Activated T-helper 2 cell treated with anti-CD3 and anti-CD28 coated beads, Interferon-gamma antibody, Interleukin-2, Interleukin-4, amounts not matched to agents 10 μg/mL and 5 μg/mL and 100 μg/mL, durations not matched to agents 14 hours and 24 hours and 36 hours (primary cell): ENCODE measurements at places on chromosomes 13 and 19.

GRCh38 chr19:9906475-9907087, 29.7 kb downstream of the OLFM2 start:
- DNase-seq = no peak

DNA sequence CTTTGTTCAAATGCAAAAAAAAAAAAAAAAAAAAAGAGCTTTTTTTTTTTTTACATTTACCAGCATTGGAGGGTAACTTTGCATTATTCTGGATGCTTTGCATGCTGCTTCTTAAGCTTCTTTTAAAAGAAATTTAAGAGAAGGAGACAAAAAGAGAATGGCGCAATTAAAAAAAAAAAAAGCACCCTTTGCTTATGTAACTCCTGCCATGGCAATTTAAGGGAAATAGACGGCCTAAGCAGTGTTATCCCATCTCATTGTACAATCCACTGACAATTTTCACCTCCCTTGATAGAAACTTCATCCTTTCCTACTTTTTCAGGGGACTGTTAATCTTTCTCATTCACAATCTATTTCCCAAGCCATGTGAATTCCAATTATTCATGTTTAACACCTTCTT, 129.8 kb downstream of the KCTD12 start:
- DNase-seq = no peak

DNA sequence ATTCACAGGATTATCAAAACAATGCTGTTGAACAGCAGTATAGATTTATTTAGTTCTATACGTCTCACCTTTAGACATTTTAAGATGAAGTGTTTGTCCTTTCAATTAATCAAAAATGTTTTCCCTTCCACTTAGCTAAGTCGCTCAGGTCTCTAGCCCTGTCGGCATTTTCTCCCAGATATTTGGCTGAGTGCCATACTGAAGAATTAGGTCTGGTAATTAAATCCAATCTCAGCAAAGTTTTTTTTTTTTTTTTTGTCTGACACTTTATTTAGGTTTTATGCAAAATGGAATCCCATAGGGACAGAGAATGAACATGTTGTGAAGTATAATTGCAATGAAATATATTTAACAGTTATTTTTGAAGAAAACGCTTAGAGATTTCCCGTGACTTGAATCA, 44.1 kb downstream of the RFC3 start:
- DNase-seq = no peak

DNA sequence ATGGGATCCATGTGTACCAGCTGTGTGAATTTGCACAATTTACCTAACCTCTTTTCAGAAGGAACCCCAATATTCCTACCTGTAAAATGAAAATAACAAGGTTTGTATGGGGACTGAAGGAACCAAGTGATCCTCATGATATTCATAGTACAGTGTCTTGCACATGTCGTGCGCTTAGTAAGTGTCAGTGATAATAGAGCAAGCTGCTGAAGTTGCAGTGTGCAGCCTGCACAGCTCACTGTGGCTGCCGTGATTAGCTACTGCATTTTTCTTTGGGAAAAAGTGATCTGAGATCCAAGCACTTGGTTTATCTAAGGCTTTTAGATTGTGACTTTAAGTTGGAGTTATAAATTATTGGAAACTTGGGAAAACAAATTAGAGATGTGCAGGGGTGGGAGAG, 135.9 kb upstream of the FRY start:
- DNase-seq = no peak

GRCh38 chr19:4347521-4347920, 4.2 kb downstream of the MPND start:
- no peak for DNase-seq

DNA sequence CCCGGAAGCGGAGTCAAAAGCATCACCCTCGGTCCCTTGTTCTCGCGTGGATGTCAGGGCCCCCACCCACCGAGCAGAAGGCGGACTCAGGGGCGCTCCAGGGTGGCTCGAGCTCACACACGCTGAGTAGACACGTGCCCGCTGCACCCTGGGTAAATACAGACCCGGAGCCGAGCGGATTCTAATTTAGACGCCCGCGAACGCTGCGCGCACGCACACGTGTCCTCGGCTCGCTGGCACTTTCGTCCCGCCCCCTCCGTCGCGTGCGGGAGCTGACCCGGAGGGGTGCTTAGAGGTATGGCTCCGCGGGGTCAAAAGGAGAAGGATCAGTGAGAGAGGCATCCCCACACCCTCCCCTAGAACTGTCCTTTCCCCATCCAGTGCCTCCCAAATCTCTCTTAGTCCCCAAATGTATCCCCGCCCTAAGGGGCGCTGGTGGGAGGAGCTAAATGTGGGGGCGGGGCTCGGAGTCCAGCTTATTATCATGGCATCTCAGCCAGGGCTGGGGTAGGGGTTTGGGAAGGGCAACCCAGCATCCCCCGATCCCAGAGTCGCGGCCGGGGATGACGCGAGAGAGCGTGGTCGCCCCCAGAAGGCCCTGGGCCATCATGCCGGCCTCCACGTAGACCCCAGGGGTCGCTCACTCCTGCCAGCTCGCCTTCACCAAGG, 451 bp upstream of the ICAM5 start:
- peak; percentile 73 for DNase-seq

DNA sequence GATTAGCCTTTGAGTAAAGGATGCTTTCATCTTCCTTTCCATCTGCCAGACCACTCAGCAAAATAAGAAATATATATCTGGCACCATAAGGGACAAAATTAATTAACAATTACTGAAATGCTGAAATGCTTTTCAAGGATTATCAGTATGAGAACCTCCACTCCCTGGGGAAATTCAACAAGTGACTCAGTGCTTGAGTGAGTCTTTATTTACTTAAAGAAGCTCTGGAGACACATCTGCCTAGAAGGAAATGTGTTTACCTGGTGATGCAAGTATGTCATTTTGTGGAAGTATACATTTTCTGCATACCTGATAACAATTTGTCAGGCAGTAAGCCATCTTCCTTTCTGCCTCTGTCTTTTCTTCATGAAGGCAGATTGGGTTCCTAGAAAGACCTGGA, 23.4 kb downstream of the ZNF560 start:
- DNase-seq = no peak

DNA sequence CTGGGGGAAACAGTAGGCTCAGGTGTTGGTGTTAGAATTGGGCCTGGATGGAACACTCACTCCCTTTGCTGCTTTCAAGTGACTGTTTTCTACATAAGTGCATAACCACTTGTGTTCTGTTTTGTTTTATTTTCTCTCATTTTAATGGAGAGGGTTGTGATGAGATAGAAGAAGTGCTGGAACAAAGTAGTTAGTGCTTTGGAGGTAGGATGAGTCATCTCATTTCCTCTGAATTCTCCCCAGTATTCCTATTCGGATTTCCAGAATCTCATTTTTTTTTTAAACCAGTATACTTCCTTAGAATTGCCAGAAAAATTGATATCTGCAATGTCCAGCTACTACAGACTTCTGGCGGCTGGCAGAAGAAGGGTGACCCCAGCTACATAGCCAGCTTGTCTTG, 575.9 kb downstream of the MYO16 start:
- no peak for DNase-seq

GRCh38 chr19:46520616-46521015, 24.9 kb upstream of the PNMA8B start:
- no peak for DNase-seq

- peak; percentile 27 for DNase-seq
Observed at GRCh38 chr19:39237200-39238184, 7.3 kb downstream of the IFNL3 start.

- DNase-seq = no peak
Observed at GRCh38 chr13:50682002-50682401, 161.5 kb downstream of the DLEU7 start.

- no peak for DNase-seq
Observed at GRCh38 chr19:29013325-29013724, 199.6 kb downstream of the UQCRFS1 start.

DNA sequence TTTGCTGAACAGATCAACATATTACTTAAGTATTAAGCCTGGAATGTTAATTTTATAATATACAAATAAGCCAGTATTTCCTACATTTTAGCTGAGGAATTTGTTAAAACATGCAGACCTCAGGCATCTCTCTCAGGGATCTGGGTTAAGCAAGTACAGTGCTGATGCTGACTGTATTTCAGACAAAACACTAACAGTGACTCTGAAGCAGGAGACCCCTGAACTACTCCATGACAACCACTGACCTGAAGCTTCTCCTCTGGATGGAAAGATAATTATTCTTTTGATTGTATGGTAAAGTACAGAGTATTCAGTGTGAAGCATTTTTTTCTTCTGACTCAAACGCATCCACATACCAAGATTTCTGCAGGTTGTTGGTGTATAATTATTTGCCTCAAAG, 680.8 kb downstream of the LIG4 start:
- DNase-seq = no peak

DNA sequence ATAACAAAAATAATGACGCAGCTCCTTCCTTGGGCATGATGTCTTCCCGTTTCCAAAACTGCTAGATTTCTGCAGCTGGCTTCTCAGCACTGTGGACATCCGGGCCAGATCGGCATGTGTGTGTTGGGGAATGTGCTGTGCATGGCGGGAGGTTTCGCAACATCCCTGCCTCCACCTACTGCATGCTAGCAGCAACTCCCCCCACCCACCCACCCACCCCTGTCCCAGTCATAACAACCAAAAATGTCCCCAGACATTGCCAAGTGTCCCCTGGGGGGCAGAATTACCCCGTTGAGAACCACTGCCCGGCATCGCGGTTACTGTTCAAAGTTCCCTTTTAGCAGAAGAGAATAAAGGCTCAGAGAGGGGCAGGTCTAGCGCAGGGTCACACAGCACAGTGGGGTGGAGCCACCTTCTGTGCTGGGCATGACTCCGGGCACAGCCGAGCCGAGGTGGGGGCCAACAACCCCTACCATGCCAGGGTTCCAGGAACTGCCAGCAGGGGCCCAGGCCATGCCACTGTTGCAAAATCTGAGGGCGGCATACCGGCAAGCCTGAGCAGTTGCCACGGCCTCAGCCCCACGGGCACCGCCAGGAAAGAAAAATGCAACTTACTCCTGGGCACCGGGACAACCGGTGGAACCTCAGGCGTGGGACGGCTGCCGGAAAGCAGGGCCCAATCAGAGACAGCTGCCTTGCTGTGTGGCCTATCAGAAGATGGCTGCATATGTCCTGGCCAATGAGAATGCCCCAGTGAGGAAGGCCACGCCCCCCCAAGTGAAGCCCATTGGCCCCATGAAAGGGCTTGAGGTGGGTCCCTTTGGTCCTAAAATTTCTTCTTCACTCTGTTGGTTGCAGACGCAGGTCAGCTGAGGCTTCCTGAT, 22.5 kb upstream of the NFIC start:
- no peak for DNase-seq

GRCh38 chr13:30020726-30021312, 170.4 kb upstream of the UBL3 start:
- no peak for DNase-seq

DNA sequence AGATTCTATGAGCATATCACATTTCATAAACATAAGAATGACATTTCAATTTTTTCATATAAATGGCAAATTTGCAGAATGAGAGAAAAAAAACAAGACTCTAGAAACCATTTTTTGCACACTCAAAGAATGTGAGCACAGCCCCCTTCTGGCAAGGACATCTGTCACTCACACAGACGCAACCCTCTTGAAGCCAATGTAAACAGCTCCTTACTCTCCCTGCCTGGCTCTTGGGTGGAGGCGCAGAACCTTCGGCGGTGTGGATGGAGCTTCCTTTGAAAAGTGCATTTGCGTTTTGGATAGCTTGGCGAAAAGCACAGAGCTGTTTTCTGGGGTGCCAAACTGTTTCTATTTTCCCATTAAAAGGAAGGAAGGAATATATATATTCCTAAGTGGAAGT, 367.6 kb upstream of the TSHZ3 start:
- DNase-seq = no peak

GRCh38 chr13:26471807-26472206, 85.7 kb upstream of the WASF3 start:
- DNase-seq = no peak

DNA sequence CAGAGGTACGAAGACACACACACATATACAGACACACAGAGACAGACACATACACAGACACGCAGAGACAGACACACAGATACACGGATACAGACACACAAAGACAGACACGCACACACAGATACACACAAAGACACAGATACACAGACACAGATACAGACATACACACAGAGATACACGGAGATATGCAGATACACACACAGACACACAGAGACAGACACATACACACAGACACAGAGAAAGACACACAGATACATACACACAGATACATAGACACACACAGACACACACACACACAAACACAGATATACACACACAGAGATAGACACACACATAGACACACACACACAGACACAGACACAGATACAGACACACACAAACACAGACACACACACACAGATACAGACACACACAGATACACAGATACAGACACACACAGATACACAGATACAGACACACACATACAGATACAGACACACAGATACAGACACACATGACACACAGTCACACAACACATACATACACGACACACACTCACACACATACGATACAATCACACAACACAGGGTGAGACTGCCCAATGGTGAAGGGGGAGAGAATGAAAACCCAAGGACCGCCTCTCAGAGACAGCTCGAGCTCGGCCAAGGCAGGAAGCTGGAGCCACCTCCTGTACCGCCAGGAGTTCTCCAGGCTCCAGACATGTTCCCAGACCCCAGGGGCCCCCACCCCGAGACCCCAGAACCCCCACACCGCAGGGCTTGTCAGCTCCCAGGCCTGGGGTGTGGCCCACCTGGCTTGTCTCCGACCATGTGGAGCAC, 8.8 kb upstream of the CCER2 start:
- DNase-seq = no peak

DNA sequence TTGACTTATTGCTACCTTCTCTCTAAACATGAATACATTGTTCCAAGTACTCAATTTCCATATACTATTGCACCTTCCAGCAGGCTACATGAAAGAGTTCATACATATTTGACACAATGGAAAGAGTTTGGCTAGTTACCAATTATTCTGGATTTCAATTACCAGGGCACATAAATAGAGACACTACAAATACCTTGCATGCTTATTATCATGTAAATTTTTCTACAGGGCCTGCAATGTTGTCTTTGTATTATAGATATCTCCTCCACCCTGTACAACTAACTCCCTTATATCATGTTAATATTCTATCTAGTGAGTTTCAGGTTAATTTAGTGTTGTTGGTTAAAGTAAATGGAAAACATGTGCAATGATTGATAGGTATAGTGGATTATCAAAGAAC, 540.7 kb upstream of the SLITRK5 start:
- no peak for DNase-seq

DNA sequence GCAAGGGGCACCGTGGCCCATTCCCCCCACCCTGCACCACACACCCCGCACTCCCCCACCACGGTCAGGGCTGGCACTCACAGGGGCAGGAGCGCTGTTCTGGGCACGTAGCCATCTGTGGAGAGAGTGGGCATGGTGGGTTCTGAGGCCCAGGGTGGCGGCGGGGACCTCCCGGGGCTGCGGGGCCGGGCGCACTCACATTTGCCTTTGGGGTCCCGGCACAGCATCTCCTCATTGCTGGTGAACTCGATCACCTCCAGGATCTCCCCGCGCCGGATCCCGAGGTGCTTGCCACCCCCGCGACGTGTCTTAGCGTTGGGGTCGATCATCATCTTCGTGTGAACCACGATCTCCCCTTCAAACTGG, 12.1 kb downstream of the PRAM1 start:
- DNase-seq = no peak
